ENCODE measurements at places on chromosomes 2 and 18. TPM values are rescaled to one million over a fixed set of nuclear protein-coding genes. Genes with fewer than 3 reads are reported as not detected.
A peak's percentile ranks its signal among the peaks of the same experiment; 100 is the strongest.

GRCh38 chr18:70366174-70366573 is 77.3 kb downstream of the SOCS6 start:
- no peaks in the 10 kb centered on the region for H3K27me3 ChIP-seq
- H3K27ac ChIP-seq: no peak overlapping the region
- H3K4me3 ChIP-seq: no peak overlapping the region

The TNFAIP6 gene
- 1.2 TPM for polyA plus RNA-seq

The SCN3A gene
- polyA plus RNA-seq: 0.13 TPM

The PTMA gene
- 274 TPM for polyA plus RNA-seq

The CAPN14 gene
- 0.03 TPM for polyA plus RNA-seq

DNA sequence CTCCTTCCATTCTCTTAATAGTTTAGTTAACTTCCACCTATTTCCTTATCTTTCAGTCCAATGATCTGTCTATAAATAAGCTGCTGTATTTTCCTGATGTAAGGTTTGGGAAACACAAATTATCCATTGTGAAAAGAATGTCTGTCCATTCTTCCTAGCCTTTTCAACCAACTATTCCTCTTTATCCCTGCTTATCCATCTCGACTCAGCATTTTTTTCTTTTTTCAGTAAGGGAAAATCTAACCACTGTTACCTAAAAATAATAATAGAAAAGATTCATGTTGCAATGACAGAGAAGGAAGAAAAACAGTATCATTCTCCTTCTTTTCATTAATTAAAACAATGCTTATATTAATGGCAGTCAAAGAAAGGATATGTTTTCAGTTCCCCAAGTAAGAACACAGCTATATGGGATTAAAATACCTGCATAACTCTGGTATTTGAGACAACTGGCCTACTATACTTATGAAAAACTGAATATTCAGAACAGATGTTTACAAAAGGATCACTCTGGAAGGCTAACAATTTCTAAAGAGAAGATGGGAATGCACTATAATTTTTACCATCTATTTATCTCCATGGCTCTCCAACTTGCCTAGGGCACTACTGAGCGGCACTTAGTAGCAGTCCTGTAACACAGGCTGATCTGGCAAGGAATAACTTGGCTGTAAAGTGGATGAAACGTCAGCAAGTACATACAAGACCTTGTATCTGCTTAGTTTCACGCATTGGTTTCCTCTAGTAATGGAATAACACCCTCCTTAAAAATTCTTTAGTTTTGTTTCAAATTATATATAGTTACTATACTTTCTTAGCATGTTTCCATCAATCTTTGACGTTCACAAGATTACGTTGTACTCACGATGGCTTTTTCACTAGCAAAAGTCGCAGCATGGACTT is 57.2 kb downstream of the RTTN start:
- H3K36me3 ChIP-seq: peaks cover 47% of the 10 kb centered on the region
- H3K4me1 ChIP-seq: no peaks in the 10 kb centered on the region

DNA sequence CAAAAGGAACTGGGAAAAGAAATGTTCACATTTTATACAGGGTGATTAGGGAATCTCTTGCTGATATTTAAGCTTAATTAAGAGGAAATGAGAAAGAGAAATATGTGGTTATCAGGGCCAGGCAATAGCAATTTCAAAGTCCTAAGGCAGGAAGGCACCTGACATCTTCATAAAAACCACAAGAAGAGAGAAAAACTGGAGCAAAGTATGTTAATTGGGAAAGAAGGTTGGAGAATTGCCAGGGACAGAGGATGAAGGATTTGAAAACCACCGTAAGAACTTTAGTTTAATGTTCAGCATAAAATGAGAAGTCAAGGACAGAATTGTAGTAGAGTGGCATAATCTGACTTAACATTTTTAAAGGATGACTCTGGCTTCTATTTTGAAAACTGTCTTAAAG is 691.8 kb upstream of the NRXN1 start:
- H3K27me3 ChIP-seq: no peaks in the 10 kb centered on the region
- H3K36me3 ChIP-seq: no peaks in the 10 kb centered on the region
- no peak overlapping the region for H3K4me3 ChIP-seq

- no peaks in the 10 kb centered on the region for H3K27me3 ChIP-seq
- DNase-seq: no peak
- H3K4me3 ChIP-seq: no peak overlapping the region
- H3K36me3 ChIP-seq: no peaks in the 10 kb centered on the region
These were observed 38.8 kb upstream of the METTL21A start for GRCh38 chr2:207663870-207664545.

The SPATA3 gene
- polyA plus RNA-seq: not detected

The ANKRD62 gene
- polyA plus RNA-seq: not detected

- no peak for DNase-seq
- no peak overlapping the region for H3K27ac ChIP-seq
- H3K4me1 ChIP-seq: peaks cover 7% of the 10 kb centered on the region
- H3K36me3 ChIP-seq: no peaks in the 10 kb centered on the region
These were observed 7.6 kb upstream of the ONECUT2 start for GRCh38 chr18:57427429-57428201.

DNA sequence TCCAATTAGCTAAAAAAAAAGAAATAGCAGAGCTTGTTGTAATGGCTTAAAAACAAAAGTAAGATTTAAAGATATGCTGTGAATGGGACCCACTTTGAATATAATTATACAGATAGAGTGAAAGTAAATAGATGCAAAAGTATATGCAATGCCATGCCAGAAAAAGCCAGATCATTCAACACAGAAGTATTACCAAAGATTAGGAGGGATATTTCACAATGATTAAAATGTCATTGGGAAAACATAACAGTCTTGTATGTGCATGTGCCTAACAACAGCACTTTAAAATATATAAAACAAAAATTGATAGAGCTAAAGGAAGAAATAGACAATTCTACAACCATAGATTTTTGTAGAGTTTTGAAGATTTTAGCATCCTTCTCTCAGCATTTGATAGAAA is 19.9 kb upstream of the SIGLEC15 start:
- no peaks in the 10 kb centered on the region for H3K36me3 ChIP-seq
- no peak overlapping the region for H3K27ac ChIP-seq
- DNase-seq: no peak
- H3K27me3 ChIP-seq: no peaks in the 10 kb centered on the region
- H3K4me3 ChIP-seq: no peak overlapping the region

DNA sequence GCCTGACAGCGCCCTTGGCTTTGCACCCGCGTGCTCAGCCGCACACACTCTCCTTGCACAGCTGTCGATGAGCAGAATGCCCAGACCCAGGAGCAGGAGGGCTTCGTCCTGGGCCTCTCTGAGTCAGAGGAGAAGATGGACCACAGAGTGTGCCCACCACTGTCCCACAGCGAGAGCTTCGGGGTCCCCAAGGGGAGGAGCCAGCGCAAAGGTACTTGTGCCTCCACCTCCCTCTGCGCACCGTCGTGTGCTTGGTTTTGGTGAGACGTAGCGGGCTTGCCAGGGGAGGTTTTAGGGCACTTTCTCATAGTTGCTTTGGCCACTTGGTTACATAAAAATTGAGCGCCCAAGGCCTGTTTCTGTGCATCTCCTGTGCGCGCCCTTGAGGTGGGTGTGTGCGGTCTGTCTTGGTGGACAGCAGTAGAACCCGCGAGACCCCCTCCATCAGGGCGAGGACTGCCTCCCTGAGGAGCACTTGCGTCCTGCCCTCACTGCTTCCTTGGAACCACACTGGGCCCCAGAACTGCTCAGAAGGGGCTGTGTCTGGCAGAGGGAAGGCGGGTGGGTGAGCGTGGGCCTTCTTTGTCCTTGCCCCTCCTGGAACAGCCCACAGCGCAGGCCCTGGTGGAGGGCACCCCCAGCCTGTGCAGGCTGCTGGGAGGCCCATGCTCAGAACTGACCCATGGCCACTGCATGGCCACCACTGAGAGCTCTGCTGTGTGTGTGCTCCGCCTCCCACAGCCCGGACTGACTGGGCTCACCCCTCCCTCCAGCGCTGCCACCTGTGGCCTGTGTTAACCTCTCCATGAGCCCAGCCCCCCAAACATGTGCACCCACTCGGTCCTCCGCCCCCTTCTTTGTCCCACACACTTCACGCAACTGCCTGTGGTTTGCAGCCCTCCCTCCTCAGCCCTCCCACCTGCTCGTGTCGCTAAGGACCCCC is 95.9 kb downstream of the DGKD start:
- H3K36me3 ChIP-seq: peaks cover 16% of the 10 kb centered on the region
- no peaks in the 10 kb centered on the region for H3K4me1 ChIP-seq
- peak; percentile 48 for DNase-seq
- H3K27me3 ChIP-seq: no peaks in the 10 kb centered on the region
- no peak overlapping the region for H3K4me3 ChIP-seq
- H3K27ac ChIP-seq: peak overlapping the region; percentile 23

DNA sequence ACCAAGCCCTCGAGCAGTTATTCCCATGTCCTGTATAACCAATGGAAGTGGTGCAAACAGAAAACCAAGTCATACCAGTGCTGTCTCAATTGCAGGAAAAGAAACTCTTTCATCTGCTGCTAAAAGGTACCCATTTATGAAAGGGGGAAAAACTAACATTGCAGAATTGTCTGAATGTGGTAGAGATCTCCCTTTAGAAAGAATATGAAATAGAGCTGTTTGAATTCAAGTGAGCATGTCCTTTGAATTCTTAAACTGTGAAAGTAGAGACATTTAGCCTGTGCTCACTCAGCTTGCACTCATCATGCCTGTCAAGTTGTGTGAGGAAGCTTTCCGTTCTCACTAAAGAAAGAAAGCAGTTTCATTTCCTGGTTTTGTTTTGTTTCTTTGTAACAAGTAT is 87.4 kb downstream of the EML4 start:
- H3K4me1 ChIP-seq: no peaks in the 10 kb centered on the region
- no peak for DNase-seq
- no peak overlapping the region for H3K4me3 ChIP-seq

GRCh38 chr2:156704617-156705016 is 268.4 kb downstream of the GPD2 start:
- no peak overlapping the region for H3K4me3 ChIP-seq
- no peak overlapping the region for H3K27ac ChIP-seq
- H3K27me3 ChIP-seq: no peaks in the 10 kb centered on the region

DNA sequence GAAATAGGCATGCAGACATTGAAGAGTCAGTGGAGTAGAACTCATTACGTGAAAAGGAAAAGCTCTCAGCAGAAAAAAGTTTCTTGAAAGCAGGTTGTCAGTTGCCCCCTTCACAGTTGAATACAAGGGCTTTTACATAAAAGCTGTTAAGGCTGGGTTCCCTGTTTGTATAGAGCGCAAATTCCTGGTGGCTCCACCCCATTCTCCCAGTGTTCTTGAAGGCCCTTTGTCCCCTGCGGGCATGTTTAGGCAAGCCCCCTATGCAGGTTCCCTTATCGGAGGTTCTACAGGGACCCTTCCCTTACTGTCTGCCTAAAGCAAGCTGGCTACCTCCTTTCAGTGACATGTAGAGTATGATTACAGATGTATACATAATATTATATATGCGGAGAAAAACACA is 497.2 kb upstream of the SYT4 start:
- no peaks in the 10 kb centered on the region for H3K27me3 ChIP-seq
- no peak overlapping the region for H3K4me3 ChIP-seq
- no peak overlapping the region for H3K27ac ChIP-seq
- H3K4me1 ChIP-seq: no peaks in the 10 kb centered on the region

GRCh38 chr2:10266133-10266620 is 36.5 kb upstream of the HPCAL1 start:
- no peak overlapping the region for H3K4me3 ChIP-seq
- DNase-seq: peak; percentile 37
- H3K27me3 ChIP-seq: no peaks in the 10 kb centered on the region
- H3K4me1 ChIP-seq: no peaks in the 10 kb centered on the region
- H3K27ac ChIP-seq: no peak overlapping the region

The TLX2 gene
- not detected for polyA plus RNA-seq

GRCh38 chr2:146623771-146624170 is 1221.1 kb upstream of the ACVR2A start:
- no peaks in the 10 kb centered on the region for H3K36me3 ChIP-seq
- no peak overlapping the region for H3K4me3 ChIP-seq
- no peaks in the 10 kb centered on the region for H3K27me3 ChIP-seq

DNA sequence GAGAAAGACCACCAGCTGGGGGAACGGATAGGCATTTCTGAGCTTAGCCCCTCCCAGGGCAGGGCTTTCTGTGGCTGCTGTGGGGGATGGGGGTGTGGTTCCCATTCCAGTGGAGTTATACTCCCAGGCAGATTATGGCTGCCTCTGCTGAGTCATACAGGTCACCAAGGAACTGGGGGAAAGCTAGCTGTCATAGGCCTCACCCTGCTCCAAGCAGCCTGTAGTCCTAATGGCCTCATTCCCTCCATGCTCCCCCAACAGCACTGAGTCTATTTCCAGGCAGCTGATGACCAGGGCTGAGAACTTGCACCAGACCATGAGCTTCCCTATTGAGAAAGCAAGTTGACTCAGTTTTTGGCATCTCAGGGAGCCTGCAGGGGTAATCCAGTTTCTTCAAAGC is 87.1 kb downstream of the GPR39 start:
- no peaks in the 10 kb centered on the region for H3K4me1 ChIP-seq
- no peaks in the 10 kb centered on the region for H3K36me3 ChIP-seq
- H3K27ac ChIP-seq: no peak overlapping the region
- no peaks in the 10 kb centered on the region for H3K27me3 ChIP-seq

DNA sequence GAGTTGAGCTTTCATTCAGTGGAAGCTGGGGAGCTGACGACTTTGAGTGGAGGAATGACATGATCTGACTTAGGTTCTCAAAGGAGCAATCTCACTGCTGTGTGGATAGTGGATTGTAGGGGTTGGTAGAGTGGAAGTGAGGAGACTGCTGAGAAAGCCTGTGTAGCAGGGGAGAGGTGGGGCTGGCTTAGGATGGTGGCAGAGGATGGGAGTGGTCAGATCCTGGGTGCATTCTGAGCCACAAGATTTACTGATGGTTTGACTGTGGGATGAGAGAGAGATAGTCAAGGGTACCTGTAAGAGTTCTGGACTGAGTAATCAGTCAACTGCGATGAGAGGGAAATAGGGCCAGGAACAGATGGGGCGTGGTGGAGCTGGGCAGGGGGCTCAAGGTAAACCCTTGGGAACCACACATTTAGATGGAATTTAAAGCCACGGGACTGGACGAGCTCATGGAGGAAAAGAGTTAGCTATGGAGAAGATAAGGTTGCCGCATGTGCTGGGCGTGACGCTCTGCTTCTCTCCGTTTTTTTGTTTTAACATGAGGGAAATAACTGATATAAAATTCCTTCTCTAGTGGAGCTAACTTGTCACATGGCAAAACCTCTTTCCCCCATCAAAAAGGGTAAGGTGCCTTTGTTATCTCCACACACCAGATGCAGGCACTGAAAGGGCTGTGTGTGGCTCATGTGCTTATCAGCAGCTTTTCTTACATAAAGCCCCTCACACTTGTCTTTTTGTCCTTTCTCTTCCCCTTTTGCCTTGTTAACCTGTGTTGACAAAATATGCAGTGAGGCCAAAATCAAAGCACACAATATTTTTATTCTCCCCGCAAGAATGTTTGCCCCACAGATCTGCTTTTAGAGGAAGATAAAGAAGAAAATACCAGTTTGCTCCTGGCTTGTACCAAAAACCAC is 379.8 kb downstream of the TSN start:
- no peaks in the 10 kb centered on the region for H3K36me3 ChIP-seq
- H3K4me1 ChIP-seq: no peaks in the 10 kb centered on the region
- no peak overlapping the region for H3K4me3 ChIP-seq

The GREB1 gene
- polyA plus RNA-seq: 3.2 TPM

GRCh38 chr18:30016179-30016578 is 1026.4 kb downstream of the DSC3 start:
- H3K4me1 ChIP-seq: no peaks in the 10 kb centered on the region
- no peak overlapping the region for H3K27ac ChIP-seq
- H3K4me3 ChIP-seq: no peak overlapping the region
- H3K27me3 ChIP-seq: no peaks in the 10 kb centered on the region
- H3K36me3 ChIP-seq: no peaks in the 10 kb centered on the region

GRCh38 chr18:7807936-7808453 is 240.9 kb downstream of the PTPRM start:
- no peak for DNase-seq
- H3K4me3 ChIP-seq: no peak overlapping the region
- no peaks in the 10 kb centered on the region for H3K36me3 ChIP-seq
- no peak overlapping the region for H3K27ac ChIP-seq
- H3K4me1 ChIP-seq: peaks cover 29% of the 10 kb centered on the region
- no peaks in the 10 kb centered on the region for H3K27me3 ChIP-seq

The TRIM43 gene
- polyA plus RNA-seq: not detected

The MZT2B gene
- 104 TPM for polyA plus RNA-seq

The CRYGD gene
- not detected for polyA plus RNA-seq

Data from psoas muscle (tissue), 8 donors.